ENCODE measurements at places on chromosomes 2 and 18.

GRCh38 chr2:195181059-195181705, 475.8 kb upstream of the SLC39A10 start:
- no peak overlapping the region for H3K4me3 ChIP-seq
- DNase-seq = no peak
- no peaks in the 10 kb centered on the region for H3K36me3 ChIP-seq
- H3K27me3 ChIP-seq = no peaks in the 10 kb centered on the region
- no peaks in the 10 kb centered on the region for H3K4me1 ChIP-seq

- no peaks in the 10 kb centered on the region for H3K27me3 ChIP-seq
- H3K4me3 ChIP-seq = no peak overlapping the region
- H3K4me1 ChIP-seq = no peaks in the 10 kb centered on the region
- H3K27ac ChIP-seq = no peak overlapping the region
- DNase-seq = no peak
These were observed 397.9 kb downstream of the NYAP2 start for GRCh38 chr2:225797394-225797793.

- H3K27ac ChIP-seq = no peak overlapping the region
- H3K27me3 ChIP-seq = peaks cover 3% of the 10 kb centered on the region
- no peak for DNase-seq
- H3K4me3 ChIP-seq = no peak overlapping the region
These were observed 103.4 kb upstream of the HAAO start for GRCh38 chr2:42895791-42896135.

- no peak overlapping the region for H3K27ac ChIP-seq
- peaks cover 95% of the 10 kb centered on the region for H3K27me3 ChIP-seq
- H3K4me3 ChIP-seq = no peak overlapping the region
- H3K36me3 ChIP-seq = no peaks in the 10 kb centered on the region
- no peak for DNase-seq
- no peaks in the 10 kb centered on the region for H3K4me1 ChIP-seq
These were observed 94.7 kb upstream of the FAM136A start for GRCh38 chr2:70396612-70397011.

- no peaks in the 10 kb centered on the region for H3K36me3 ChIP-seq
- no peaks in the 10 kb centered on the region for H3K27me3 ChIP-seq
- no peak overlapping the region for H3K27ac ChIP-seq
- DNase-seq = no peak
These were observed 120.4 kb upstream of the KYNU start for GRCh38 chr2:142757111-142757510.

DNA sequence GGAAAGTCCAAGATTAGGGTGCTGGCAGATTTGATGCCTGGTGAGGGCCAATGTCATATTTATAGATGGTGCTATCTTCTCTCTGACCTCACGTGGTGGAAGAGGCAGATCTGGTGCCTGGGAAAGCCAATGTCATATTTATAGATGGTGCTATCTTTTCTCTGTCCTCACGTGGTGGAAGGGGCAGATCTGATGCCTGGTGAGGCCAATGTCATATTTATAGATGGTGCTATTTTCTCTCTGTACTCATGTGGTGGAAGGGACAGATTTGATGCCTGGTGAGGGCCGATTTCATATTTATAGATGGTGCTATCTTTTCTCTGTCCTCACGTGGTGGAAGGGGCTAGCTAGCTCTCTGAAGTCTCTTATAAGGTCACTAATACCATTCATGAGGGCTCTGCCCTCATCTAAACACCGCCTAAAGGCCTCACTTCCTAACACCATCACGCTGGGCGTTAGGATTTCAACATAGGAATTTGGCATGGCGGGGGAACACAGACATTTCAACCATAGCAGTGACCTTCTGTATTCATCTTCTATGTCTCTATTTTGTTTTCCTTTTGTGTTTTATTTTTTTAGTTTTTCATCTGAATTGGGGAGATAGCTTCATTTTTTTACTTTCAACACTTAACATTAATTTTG, 278.4 kb downstream of the SPAG16 start:
- H3K27me3 ChIP-seq = no peaks in the 10 kb centered on the region
- no peak overlapping the region for H3K27ac ChIP-seq
- peaks cover 8% of the 10 kb centered on the region for H3K4me1 ChIP-seq
- no peaks in the 10 kb centered on the region for H3K36me3 ChIP-seq
- no peak overlapping the region for H3K4me3 ChIP-seq
- no peak for DNase-seq

DNA sequence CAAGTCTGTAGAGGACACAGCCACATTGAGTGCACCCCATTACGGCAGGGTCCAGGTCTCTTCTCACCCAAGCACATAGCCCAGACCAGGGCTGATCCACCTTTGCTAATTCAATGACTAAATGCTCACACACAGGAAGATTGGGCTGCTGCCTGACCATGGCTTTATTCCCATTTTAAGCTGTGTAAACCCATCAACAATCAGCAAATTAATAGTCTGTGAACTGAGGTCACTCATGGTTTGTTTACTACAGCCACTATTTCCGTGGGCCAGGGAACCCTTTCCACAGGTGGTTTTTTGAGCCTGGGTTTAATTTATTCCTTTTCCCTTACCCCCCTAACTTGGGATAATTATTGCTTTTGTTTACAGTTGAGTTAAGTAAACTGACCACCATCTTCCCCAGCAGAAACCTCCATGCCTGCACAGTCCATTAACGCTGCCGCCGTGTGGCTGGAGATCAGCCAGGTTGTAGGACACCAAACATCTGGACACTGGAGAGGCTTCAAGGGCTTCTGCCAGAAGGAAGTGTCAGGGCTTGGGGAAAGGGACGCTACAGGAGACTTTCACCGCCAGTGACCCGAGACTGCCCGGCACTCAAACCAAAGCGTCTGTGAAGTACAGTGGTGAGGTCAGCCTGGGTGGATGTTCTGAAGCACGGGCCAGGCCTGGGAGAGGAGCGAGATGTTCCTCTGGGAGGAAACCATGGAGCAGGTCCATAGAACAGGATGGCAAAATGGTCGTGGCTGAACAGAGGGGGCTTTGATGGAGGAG, 282.9 kb downstream of the DYSF start:
- no peak overlapping the region for H3K4me3 ChIP-seq
- H3K27me3 ChIP-seq = peaks cover 3% of the 10 kb centered on the region
- H3K27ac ChIP-seq = no peak overlapping the region

GRCh38 chr2:183493040-183493439, 368.8 kb downstream of the NUP35 start:
- no peaks in the 10 kb centered on the region for H3K27me3 ChIP-seq
- H3K4me3 ChIP-seq = no peak overlapping the region
- no peak for DNase-seq
- H3K27ac ChIP-seq = no peak overlapping the region

- DNase-seq = no peak
- peaks cover 9% of the 10 kb centered on the region for H3K4me1 ChIP-seq
- H3K27me3 ChIP-seq = no peaks in the 10 kb centered on the region
- no peak overlapping the region for H3K4me3 ChIP-seq
These were observed 80.0 kb upstream of the PXDN start for GRCh38 chr2:1824202-1824905.

DNA sequence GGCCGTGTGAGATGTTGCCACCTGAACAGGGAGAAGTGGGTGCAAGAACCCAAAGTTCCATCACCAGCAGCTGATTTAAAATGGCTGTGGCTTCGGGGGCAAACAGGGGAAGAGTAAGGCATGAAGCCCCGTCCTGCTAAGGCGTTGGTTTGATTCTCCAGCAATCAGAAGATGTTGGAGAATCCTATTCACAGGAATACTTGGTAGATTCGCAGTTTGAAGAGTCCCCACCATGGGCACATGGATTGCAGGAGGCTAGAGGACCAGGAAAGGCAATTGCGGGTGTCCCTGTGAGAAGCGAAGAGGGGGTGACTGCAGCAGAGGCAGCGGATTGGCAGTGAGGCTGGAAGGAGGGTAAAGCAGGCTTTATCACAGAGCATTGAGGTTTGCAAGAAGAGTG, 46.6 kb upstream of the TXNDC2 start:
- H3K27me3 ChIP-seq = no peaks in the 10 kb centered on the region
- H3K4me3 ChIP-seq = no peak overlapping the region
- no peak for DNase-seq
- no peaks in the 10 kb centered on the region for H3K36me3 ChIP-seq

DNA sequence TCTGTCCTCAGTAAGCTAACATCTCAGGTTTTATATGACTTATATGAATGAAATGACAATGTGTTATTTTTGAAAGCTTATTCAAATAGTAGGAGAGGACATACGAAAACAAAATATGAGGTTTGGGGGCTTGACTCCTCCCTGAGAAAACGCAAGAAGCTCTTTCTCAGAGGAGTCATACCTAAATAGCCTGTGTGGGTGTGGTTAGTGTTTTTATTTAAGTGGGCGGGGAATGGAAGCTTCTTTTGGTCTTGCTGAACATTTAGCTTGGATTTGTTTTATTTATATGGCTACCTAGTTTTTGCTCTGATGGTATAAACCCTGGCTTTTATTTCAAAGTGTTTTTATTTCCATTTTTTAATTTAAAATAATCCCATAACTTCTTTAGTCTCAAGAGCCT, 72.1 kb upstream of the DSG1 start:
- peaks cover 61% of the 10 kb centered on the region for H3K4me1 ChIP-seq
- DNase-seq = no peak
- H3K27ac ChIP-seq = no peak overlapping the region
- H3K27me3 ChIP-seq = no peaks in the 10 kb centered on the region

- no peak overlapping the region for H3K27ac ChIP-seq
- peaks cover 26% of the 10 kb centered on the region for H3K4me1 ChIP-seq
- H3K36me3 ChIP-seq = no peaks in the 10 kb centered on the region
- no peak for DNase-seq
These were observed 240.5 kb downstream of the MREG start for GRCh38 chr2:215772634-215773563.

GRCh38 chr2:190533968-190534309, 583 bp downstream of the NEMP2 start:
- peak overlapping the region; percentile 80 for H3K27ac ChIP-seq
- H3K27me3 ChIP-seq = no peaks in the 10 kb centered on the region
- H3K4me3 ChIP-seq = peak overlapping the region; percentile 80
- peaks cover 24% of the 10 kb centered on the region for H3K36me3 ChIP-seq
- H3K4me1 ChIP-seq = peaks cover 34% of the 10 kb centered on the region

DNA sequence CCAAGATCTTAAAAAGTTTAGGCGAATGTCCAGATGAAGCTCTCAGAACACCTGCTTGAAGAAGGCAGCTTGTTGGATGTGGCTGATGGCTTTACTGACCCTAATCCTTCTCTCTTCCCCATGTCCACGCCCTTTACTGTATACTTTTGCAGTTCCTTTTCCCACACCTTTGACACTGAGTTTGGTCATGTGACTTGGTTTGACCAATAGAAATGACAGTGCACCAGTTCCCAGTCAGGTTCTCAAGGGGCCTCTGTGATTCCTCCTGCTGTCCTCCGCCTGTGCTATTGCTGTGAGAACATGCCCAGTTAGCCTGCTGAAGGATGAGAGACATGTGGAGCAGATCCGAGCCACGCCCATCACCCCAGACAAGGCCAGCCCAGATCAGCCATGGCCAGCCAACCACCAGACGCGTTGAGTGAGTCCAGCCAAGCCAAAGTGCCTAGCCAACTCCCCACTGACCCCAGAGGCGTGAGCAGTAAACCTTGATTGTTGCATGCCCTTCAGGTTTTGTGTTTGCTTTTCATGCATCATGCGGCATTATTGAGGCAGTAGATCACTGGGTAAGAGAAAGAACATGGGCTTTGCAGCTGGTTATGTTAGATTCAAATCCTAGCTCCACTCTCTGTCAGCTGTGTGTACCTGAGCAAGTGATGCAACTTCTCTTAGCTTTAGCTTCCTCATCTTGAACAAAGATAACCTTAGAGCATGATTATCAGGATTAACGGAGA, 258.0 kb upstream of the SIX2 start:
- peaks cover 28% of the 10 kb centered on the region for H3K4me1 ChIP-seq
- H3K4me3 ChIP-seq = no peak overlapping the region
- H3K36me3 ChIP-seq = peaks cover 6% of the 10 kb centered on the region
- H3K27ac ChIP-seq = no peak overlapping the region
- H3K27me3 ChIP-seq = no peaks in the 10 kb centered on the region

- H3K27ac ChIP-seq = 0 out of 2 replicates have a peak overlapping the region, but pooled peaks have one; percentile 35
- no peaks in the 10 kb centered on the region for H3K27me3 ChIP-seq
- DNase-seq = no peak
- peaks cover 64% of the 10 kb centered on the region for H3K4me1 ChIP-seq
These were observed 54.7 kb upstream of the FZD7 start for GRCh38 chr2:201978986-201979385.

- H3K4me1 ChIP-seq = no peaks in the 10 kb centered on the region
- H3K36me3 ChIP-seq = no peaks in the 10 kb centered on the region
- no peak overlapping the region for H3K4me3 ChIP-seq
- no peak for DNase-seq
- no peaks in the 10 kb centered on the region for H3K27me3 ChIP-seq
- no peak overlapping the region for H3K27ac ChIP-seq
These were observed 464.5 kb upstream of the SETBP1 start for GRCh38 chr18:44216169-44216568.

DNA sequence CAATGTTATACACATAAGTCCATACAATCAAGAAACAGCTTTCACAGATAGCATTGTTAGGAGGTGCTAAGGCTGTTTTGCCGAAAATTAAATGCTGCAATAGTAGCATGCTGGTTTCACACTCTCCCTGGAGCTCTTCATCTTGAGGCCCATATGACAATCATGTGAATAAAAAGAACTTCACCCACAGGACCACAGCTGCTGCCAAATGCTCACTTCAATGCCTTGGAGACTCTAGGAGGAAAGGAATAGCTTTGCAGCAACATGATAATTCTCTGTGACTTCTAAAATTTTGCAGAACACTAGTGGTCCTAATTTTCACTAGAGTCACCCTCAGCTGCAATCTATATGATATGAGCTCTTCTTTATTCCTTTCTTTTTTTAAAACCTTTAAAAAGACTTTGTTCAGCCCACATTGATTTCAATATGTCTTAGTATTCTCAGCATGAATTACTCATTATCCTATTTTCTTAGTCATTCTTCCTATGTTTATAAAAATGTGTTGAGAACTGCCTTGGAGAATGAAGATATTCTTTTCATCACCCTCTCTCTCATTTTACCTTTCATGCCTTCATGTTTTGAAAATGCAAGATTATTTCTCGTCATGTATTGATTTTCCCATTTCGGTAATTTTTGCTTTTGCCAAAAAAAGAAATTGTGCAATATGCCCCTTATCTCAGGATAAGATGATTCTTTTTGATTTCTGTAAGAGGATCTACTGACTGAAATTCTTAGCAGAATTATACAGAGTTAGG, 108.2 kb downstream of the PDE1A start:
- no peaks in the 10 kb centered on the region for H3K36me3 ChIP-seq
- no peak overlapping the region for H3K4me3 ChIP-seq
- DNase-seq = no peak
- no peaks in the 10 kb centered on the region for H3K27me3 ChIP-seq
